ENCODE measurements at places on chromosomes 7 and 10.

DNA sequence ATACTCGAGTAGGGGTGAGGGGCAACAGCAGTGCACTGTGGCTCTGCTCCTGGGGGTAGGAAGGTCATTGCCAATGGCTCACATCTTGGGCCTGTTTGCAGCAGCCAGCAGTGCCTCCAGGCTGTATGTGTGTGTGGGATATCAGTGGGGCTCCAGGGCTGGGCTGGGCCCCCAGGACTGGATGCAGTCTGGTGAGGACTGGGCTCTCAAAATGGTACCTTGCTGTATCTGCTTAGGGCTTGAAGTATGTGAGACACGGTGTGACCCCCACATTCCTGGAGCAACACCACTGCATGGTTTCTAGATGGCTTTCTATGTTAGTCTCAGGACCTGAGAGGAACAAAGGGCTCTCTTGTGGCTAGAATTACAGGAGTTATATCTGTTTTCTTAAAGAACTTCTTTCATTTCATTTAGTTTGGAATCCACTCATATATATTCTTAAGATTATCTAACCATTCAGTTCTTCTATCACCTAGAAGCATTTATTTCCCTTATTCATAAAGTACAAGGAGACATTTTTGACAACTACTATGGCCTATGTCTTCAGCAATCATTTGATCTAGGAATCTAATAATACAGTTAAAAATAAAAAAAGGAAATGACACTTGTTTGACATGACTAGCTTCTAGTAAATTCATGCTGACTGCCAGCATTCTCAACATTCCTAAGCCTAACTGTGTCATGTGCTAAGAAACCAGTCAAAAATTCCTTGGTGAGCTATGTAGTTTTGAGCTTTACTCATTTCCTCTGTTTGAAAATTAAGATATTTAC, 443.2 kb upstream of the SEMA3A start:
- DNase-seq: peak; percentile 70

DNA sequence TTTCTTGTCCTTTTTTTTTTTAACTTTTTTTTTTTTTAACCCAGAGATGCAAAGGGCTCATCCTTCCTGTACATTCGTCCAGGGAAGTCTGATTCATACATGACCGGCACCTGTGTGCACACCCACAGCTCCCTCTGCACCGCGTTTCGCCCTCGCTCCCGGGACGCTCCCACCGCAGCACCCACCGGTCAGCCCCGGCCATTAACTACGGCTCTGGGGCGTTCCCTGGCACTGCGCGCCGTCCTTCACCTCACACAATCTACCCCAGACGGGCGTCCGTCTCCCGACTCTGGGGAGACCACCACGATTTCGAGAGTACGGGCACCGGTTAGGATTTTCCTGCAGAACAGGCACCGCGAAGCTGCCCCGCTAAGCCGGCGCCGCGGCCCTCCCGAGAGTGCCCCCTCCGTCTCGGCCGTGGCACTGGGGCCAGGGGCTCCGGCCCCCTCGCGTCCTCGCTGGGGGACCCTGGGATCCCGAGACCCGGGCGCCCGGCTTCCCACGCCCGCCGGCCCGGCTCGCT, 452 bp downstream of the ATE1 start:
- DNase-seq: peak; percentile 74

DNA sequence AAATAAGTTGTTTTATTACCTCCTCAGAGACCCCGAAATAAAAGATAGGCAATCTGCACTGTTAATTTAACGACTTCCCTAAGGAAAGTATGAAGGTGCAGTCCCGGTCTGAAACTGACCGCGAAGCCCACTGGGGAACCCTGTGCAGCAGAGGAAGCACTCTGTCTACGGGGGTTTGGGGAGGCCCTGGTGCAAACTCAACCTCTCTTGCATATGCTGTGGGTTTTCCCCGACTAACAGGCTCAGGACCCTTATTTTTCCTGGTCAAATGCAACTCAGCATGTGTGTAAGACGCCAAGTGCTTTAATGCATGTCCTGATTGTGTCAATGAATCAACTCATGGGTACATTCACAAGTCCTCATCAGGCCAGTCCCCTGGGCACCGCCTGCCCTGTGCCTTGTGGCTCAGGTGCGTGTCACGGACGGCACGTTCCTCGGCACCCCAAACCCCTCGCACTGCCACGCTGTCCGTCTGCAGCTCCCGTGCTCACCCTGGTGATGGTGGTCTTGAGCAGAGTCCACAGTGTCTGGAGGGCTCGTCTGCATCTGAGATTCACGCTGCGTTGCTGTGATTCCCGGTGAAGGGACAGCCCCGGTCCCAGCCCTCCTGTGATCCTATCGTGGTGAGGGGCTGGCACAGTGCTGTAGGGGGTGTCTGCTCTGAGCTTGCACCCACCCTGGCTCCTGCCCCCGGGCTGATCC, 33.8 kb downstream of the JAKMIP3 start:
- DNase-seq: no peak

GRCh38 chr10:25641595-25641994, 292.4 kb upstream of the MYO3A start:
- no peak for DNase-seq

- DNase-seq: peak; percentile 74
Observed at GRCh38 chr7:40299097-40299496, 164.3 kb downstream of the SUGCT start.

GRCh38 chr7:143490717-143491306, 13.1 kb downstream of the TAS2R41 start:
- peak; percentile 31 for DNase-seq

DNA sequence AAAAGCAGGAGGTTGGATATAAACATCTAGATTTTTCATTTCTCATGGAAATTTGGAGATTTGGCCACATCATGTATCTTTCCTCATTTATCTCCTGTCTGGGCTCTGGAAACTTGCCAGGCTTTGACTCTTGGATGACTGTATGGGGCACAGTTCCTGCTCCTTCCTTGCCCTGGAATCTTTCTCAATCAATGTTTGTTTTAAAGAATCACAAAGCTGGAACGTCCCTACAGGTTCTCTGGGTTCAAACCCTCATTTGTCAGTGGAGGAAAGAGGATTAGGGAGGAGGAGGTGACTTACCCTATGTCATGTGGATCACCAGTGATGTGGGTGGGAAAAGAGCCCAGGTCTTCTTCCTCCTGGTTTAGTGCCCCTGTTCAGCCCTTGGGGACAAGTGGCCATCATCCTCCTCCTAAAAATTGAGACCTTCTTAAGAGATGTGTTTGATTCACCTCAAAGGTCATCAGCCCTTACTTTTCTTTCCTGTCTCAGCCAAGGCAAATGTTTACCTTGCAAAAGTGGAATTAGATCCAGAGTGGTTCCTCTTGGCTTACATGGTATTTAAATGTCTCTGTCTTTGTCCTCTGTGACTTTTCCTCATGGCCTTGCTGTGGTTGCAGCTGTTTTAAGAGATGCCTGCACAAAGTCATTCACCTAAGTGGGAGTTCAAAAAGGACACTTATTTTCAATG, 38.8 kb upstream of the PDZD8 start:
- peak; percentile 41 for DNase-seq

DNA sequence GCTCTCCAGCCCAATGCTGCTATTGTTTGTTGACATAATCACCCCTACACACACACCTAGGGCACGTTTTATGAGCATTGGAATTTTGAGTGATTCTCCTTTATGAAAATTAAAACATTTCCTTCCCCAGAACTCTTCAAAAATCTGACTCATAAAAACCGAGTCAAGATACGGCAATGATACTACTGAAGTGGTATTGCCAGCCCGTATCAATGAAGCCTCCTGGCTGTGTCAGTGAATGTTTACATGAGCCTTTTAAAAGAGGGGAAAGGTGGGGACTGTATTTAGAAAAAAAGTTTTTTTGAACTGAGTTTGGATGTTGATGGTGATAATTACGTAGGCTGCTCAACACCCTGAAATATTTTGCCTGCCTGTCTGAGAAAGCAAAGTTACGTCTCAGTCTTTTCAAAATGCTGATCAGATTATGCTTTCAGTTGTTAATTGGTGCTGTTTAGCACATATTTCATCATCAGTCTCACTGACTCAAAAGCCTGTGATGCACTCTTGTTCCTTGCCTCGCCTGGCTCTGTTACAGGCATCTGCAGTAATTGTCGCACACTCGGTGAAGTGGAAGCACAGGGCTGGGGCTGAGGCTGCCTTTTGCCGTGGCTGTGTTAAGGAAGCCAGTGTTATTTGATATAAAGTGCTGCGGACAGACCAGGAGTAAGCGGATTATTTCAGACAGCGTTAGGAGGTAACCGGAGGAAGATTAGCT, 157.4 kb upstream of the TCF7L2 start:
- peak; percentile 75 for DNase-seq

GRCh38 chr7:118252087-118252486, 27.6 kb downstream of the ANKRD7 start:
- DNase-seq: no peak

DNA sequence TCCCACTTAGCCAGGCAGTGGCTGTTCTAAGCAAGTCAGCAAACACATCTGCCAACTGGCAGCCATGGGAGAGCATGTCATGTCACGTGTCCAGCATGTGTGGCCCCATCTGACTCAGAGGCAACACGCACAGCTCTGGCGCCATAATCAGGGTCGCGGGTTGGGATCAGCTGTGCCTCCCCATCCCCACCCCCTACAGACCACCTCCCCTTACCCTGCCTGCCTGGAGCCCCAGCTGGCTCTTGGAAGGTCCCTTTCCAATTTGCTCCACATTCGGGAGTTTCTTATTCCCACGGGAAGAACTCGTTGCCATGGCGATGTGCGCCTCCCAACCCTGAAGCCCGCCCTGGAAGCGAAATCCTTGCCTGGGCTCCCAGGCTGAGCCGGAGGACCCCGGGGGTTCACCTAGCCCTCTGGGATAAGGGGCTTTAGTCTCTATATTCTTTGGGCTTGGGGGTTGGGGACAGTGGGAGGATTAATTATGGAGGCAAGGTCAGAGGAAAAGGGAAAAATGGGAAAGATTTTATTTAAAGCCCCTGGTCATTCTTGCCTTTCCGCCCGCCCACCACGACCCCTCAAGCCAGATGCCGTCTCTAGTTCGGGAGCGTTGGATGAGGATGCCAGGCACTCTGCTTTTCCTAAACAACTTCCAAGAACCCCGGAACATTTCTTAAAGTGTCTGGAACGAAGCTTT, 283.7 kb downstream of the ZEB1 start:
- peak; percentile 83 for DNase-seq

DNA sequence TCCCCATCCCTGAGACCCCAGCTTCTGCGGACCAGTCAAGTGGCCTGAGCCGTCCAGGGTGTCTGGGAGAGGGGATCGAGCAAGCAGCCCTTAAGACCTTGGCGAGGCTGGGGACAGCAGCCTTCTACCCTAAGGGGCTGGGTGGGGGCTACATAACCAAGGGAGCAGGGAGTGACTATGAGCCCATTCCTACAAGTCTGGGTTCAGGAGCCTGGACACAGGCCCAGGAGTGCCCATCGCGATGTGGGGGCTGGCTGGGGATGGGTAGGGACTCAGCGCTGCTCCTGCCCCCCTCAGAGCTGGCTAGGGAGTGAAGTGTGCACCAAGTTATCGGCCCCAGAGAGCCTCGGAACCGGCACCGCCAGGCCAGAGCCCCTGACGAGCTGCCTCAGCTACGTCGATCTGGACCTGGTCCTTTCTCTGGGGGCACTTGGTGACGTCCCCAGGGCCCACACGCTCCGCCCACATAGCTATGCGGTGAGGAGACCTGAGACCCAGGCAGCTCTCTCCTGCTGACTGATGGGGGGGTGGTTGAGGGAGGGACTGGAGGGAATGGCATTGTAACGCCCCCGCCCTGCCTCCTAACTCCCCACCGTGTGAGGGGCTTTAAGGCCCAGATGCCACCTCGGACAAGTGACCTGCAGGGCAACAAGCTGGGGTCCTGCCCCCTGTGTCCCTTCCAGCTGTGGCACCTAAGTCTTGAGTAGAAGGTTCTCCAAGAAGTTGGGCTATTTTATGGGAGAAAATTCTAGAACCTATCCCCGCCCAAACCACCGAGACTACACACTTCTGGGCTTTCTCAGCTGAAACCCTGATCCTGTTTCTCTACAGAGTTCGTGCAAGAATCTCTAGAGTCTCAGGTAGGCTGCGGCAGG, 2.5 kb downstream of the SAP25 start:
- no peak for DNase-seq

DNA sequence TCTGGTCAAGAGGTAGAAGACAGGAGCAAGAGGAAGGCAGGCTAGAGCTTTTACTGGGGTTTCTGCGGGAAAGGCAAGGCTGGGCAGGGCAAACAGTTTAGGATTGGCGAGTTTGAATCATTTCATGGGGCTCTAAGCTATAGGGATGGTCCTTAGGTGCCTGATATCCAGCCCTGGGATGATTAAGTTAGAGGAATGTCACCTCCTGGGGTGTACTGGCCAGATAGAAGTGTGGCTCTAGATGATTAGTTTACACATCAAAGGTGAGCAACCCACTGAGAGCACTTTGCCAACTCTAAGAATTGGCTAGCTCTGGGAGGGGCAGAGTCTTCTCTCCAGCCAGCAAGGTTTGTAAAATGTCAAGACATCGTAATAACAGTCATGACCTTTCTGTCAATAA, 52.4 kb downstream of the ZNF365 start:
- no peak for DNase-seq

GRCh38 chr7:139738101-139738489, 39.7 kb downstream of the HIPK2 start:
- DNase-seq: no peak

DNA sequence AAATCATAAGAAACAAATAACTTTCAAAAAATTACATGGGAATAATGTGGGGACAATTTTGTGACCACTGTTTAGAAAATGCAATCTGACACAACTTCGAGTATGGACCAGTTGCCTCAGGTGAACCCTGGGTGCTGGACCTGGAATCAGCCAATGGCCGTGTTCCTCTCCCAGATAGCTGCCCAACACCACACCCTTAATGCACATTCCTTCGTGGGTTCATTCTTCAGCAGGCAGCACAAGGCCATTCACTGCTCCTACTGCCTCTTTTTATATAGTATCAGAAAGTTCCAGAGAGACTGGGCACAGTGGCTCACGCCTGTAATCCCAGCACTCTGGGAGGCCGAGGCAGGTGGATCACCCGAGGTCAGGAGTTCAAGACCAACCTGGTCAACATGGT, 89.1 kb upstream of the PARD3 start:
- no peak for DNase-seq

- DNase-seq: no peak
Observed at GRCh38 chr10:58439632-58440364, 54.6 kb downstream of the TFAM start.

GRCh38 chr10:133315847-133316246, 7.1 kb downstream of the ZNF511 start:
- no peak for DNase-seq

GRCh38 chr7:122893486-122893885, 7.2 kb upstream of the CADPS2 start:
- DNase-seq: no peak

GRCh38 chr7:137753948-137754851, 92.6 kb downstream of the DGKI start:
- DNase-seq: no peak

DNA sequence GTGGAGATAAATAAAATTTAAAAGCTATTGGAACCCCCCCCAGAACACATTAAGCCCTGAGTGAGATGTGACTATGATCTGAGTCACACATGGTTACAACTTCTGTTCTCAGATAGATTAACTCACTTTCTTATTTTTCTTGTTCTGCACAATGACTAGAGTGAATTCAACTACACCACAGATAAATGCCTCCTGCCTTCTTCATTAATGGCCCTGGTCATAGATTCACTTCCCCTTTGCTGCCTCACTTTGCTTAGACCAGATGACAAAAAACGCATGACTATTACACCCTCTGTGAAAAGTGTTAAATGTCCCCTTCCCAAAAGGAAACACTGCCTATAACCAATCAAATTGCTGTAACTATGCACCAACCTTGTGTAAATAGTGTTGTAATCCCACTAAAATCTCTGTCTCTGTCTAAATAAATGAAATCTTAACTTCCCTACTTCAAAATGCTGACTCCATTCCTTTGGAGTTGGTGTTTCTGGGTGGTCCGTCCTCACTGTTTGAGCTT, 49.4 kb downstream of the AKR1D1 start:
- peak; percentile 15 for DNase-seq

- DNase-seq: no peak
Observed at GRCh38 chr7:40850017-40850416, 715.2 kb downstream of the SUGCT start.
